ENCODE measurements at places on chromosomes 5 and 9. TPM values are rescaled to one million over a fixed set of nuclear protein-coding genes. Genes with fewer than 3 reads are reported as not detected.

The SCGB3A2 gene
- polyA plus RNA-seq, result not detected

The NUDT12 gene
- 26.0 TPM for polyA plus RNA-seq

The TAS2R1 gene
- polyA plus RNA-seq, result not detected

The PCDHA1 gene
- 0.55 TPM for polyA plus RNA-seq

The SLC1A1 gene
- polyA plus RNA-seq, result 42.5 TPM

The NR6A1 gene
- 5.0 TPM for polyA plus RNA-seq

The PCDHB6 gene
- 0.96 TPM for polyA plus RNA-seq

The COL5A1 gene
- 79.9 TPM for polyA plus RNA-seq
